ENCODE measurements at places on chromosomes 1 and 21.

DNA sequence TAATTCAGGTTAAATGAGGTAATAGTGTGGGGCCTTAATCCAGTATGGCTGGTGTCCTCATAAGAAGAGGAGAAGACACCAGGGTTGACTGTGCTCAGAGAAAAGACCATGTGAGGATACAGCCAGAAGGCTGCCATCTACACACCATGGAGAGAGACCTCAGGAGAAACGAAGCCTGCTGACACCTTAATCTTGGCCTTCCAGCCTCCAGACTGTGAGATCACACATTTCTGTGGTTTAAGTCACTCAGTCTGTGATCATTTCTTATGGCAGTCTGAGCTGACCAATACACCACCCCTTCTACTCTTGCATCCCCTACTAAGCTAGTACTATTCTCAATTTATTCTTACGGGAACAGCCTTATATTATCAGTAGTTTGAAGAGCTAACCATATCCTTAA lies 310.0 kb downstream of the ZP4 start:
- no peak for DNase-seq

GRCh38 chr1:10671622-10672342 lies 124.7 kb downstream of the CASZ1 start:
- DNase-seq = no peak

- no peak for DNase-seq
Observed at GRCh38 chr1:182817802-182818201, 21.3 kb upstream of the DHX9 start.

DNA sequence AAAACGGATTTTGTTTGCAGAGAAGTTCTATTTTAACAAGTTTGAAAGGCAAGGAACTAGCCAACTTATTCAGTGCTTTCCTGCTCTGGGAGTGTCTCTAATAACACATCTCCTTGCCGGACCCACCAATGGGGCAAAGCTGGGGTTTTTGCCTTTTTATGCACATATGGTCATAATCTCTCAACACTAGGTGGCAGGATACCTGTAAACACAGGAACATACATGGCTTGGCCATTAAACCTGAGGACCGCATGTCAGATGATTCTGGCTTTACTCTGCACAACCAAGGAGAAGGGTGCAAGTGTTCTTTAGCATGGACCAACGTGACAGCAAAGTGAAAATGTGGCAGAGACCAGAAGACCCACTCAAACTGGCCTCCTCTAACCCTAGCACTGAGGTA lies 4.9 kb downstream of the TMEM9 start:
- no peak for DNase-seq

DNA sequence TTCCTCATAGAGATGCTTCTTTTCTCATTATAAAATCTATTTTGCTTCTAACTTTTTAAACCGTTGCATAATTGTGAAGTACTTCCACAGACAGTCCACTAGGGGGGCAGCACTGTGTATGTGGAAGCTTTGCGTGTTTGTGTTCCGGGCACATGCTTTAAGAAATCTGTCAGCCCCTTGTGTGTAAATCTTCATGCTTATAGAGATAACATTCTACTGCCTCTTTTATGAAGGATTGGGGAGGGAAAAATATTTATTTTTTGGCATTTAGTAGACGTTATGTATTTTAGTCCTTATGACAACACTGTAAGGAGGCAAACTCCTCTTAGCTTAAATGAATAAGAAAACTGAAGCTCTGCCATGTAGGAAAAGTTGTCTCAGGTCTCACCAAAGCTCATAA lies 157.3 kb upstream of the PTGFR start:
- peak; percentile 11 for DNase-seq

DNA sequence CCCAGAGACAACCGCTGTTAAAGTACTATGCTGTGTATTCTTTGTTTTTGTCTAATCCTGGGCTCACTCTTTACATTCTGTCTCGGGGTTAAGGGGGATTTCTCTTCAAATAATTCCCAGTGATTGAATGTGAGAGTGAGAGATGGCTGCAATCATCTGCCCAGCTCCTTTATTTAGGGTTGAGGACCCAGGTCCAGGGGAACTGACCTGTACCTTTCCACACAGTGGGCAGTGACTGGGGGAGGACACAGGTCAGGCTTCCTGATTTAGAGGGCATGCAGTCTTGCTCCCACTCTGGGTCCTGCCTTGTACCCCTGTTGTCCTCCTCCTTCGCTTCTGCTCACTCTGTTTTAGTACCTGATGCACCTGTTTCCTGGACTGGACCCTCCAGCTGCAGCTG lies 22.0 kb downstream of the PHGDH start:
- DNase-seq = no peak

GRCh38 chr1:228735871-228736586 lies 750 bp downstream of the RHOU start:
- DNase-seq = peak; percentile 3

DNA sequence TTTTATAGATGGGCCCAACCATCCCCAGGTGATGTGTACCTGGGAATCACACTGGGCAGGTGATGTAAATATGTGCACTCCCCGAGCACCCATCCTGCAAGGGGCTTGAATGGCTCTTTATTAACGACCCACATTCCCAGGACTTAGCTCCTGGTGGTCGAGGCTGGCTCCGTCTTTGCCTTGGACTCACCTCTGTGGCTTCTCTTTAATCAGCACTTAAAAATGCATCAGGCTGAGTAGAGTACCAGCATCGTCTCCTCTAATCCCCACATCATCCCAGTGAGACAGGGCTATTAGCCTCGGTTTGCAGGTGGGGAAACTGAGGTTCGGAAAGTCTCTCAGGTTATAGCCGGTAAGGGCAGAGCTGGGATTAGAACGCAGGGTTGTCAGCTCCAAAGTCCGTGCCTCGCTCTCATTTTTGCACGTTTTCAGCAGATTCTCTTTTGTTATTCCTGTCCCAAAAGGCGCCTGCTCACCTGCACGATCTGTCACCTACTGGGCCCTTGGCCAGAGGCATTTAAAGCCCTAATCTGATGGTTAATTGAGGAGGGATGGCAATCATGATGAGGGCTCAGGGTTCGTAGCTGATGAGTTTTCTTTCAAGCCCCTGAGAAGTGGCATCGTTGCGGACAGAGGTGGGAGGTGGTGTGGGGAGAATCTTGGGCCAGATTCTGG lies 29.4 kb downstream of the SPSB1 start:
- DNase-seq = no peak

DNA sequence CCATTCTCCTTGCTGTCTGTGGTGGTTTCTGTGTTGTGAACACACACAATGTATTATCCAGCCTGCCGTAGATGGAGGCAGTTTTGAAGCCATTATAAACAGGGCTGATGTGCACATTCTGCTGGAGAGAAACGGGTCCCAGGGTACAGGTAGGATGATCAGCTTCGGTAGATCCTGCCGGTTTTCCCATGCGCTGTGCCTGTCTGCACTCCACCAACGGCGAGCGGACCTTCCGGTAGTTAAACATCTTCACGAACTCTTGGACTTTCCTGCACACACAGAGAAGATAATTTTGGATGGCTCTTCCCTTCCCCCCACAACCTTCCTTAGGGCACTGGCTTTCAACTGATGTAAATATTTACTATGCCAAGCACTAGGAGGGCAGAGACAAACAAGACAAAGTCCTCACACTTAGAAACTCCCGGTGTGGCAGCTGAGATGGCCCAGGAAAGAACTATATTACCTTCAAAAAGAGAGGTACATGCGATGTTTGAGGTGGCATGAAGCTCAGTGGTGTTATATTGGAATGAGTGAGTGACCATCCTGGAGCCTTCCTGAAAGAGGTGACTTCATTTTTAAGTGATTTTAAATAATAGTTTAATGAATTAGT lies 41.7 kb downstream of the ALPL start:
- DNase-seq = no peak

DNA sequence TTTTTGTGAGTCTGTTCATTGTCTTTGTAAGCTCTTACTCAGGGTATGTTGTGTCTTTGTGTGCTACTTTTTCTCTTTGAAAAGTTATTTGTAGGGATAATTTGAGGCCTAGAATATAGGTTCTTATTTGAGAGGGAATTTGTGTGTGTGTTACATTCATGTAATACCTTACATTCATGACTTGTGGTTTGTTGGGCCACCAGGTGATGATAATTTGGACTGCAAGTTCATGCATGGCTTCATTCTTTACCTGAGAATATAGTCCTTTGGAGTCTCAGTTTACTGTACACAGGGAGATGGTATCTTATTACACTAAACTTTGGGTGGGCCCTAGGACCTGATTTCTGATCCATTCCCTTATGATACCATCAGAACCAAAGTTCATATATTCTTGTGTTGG lies 51.8 kb upstream of the FASLG start:
- no peak for DNase-seq

- DNase-seq = no peak
Observed at GRCh38 chr1:185154912-185155513, 1.7 kb downstream of the TRMT1L start.

- peak; percentile 81 for DNase-seq
Observed at GRCh38 chr1:107533436-107533835, 392.6 kb downstream of the NTNG1 start.

DNA sequence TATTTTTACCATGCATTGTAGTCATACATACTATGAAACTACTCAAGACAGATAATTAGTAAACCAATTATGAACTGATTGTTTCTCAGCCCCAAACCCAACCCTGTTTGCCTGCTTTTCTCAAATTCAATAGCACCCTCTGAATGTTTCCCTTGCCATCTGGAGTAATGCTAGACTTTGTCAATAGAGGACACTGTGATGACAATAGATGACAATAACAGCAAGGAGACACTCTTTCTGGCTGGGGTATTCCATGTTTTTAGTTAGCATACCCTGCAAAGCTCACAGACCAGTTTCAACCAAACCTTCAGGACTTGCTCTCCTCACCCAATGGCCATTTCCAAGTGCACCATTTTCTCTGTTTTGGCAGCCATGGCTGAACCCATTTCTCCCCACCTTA lies 108.5 kb upstream of the LRRC7 start:
- no peak for DNase-seq

DNA sequence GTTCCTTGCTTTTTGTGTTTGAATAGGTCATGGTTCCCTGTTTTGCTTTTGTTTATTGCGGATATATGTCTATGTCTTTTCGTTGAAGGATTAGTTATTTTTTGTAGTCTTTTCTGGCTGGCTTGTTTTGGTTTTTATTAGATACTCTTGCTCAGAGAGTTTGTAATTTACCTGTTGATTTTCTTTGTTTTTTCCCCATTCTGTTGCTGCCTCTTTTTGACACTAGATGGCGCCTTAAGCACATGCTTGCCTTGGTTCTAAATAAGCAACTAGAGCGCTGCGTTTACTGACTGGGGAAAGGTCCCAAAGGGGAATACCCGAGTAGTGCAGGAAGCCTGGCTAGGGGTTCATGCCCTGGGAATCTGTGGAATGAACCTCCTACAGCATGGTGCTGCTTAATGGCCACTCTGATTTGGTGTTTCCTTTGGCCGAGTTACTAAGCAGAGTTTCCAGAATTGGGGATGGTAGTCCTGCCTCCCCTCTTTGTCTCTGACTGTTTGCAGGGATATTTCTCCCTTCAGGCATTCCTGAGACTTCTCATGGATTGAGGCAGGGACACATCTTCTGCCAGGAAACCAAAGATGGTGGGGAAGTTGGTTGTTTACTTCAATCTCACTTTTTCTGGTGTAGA lies 143.2 kb downstream of the PTPRU start:
- peak; percentile 37 for DNase-seq

GRCh38 chr1:32998064-32998463 lies 33.5 kb upstream of the RNF19B start:
- peak; percentile 30 for DNase-seq

DNA sequence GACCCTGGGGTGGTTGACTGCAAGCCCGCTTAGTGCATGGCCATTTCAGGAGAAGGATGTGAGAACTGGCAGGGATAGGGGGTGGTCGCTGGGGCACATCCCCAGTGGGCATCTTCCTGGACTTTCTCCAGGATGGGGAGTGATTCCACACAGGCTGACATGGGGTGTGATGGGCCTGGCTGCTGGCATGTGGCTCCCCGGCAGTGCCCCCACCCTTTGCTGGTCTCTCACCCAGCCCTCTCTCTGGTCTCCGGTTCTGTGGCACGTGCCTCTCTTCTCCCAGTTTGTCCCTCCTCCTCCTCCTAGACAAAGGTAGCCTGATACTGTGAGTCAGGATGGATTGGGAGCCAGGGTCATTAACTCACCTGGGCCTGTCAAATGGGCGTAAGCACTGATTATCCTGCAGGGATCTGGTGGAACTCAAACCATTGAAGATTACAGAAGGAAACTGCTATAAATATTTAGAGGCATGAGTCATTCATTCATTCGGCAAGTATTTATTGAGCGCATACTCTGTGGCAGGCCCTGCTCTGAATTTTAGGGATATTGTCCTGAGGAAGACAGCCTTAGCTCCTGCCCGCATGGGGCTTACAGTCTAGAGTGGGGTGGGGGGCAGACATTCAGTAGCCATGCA lies 23.6 kb upstream of the EPS8L3 start:
- no peak for DNase-seq

DNA sequence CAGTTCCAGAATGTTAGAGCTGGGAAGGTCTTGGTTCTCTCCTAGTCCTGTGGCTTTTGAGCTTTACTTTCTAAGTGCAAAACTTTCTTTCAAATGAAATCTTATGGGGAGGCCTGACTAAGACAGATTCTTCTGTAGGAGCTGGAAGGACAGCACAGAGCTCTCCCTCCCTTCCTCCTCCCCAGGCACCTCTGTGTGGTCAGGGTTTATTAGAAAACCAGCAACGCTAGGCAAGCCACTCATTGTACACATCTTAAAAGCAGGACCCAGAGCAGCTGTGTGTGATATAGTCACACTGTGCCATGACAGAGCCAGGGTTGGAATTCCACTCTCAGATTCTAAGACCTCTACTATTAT lies 241.1 kb upstream of the RAB4A start:
- DNase-seq = peak; percentile 27

- no peak for DNase-seq
Observed at GRCh38 chr1:230058626-230059025, 8.4 kb upstream of the GALNT2 start.

DNA sequence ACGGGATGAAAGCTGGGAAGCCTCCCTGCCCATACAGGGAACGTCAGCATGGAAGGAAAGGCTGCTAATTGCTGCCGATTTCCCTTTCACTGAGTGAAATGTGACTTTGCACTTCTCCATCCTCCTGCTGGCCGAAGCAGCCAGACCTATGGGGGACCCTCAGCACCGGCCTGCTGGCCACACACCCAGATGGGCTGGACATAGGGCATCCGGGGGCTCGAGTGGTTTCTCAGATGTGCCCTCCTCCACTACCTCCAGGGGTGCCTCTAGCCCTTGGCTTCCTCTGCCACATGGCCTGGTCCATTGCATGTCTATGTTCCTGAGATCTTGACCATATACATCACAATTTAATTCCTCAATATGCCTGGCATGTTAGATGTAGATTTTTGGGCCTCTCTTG lies 79.7 kb downstream of the LRRN2 start:
- no peak for DNase-seq

GRCh38 chr1:206864939-206865671 lies at the start of gene IL20:
TSS of gene IL20 (plus strand) at chr1:206865623. CDS start at chr1:206865853, 230 bp downstream.
- peak; percentile 62 for DNase-seq

- DNase-seq = no peak
Observed at GRCh38 chr1:111062081-111062480, 77.8 kb downstream of the DRAM2 start.

- DNase-seq = no peak
Observed at GRCh38 chr1:170617591-170618330, 46.2 kb upstream of the PRRX1 start.

- no peak for DNase-seq
Observed at GRCh38 chr1:32972814-32973428, 8.3 kb upstream of the RNF19B start.

Measured in MV-4-11 (cell line).